ENCODE measurements at places on chromosomes 2 and 18. TPM values are rescaled to one million over a fixed set of nuclear protein-coding genes. Genes with fewer than 3 reads are reported as not detected.

The ELOA2 gene
- total RNA-seq = not detected

The SP140 gene
- total RNA-seq = 40.6 TPM

The PLCL1 gene
- 1.8 TPM for total RNA-seq

The GULP1 gene
- total RNA-seq = not detected

The IL1RL1 gene
- total RNA-seq = not detected

The LGALSL gene
- 0.64 TPM for total RNA-seq

The LOXHD1 gene
- 0.34 TPM for total RNA-seq

The TACR1 gene
- not detected for total RNA-seq

The ABCG5 gene
- not detected for total RNA-seq

The SLC4A5 gene
- 18.9 TPM for total RNA-seq

All from naive thymus-derived CD4-positive, alpha-beta T cell (primary cell).